ENCODE measurements at places on chromosomes 1 and 21.

- DNase-seq, result no peak
Observed at GRCh38 chr1:243407284-243408018, 151.6 kb downstream of the SDCCAG8 start.

GRCh38 chr1:226882187-226882586, 11.8 kb downstream of the PSEN2 start:
- no peak for DNase-seq

DNA sequence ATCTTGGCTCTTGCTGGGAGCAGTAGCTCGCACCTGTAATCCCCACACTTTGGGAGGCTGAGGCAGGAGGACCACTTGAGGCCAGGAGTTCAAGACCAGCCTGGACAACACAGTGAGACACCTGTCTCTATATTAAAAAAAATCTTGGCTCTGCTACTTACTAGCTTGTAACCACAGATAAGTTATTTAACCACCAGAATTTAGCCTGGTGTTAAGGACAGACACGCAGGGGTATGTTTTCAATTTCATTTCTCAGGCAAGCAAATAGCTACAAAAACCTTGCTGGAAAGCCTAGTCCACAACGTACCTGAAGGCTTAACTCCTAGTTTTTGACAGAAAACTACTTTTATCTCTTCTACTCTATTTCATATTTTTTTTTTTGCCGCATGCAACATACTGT, 24.8 kb upstream of the GFI1 start:
- no peak for DNase-seq

GRCh38 chr1:81044708-81045107, 756.0 kb upstream of the ADGRL2 start:
- DNase-seq, result no peak

DNA sequence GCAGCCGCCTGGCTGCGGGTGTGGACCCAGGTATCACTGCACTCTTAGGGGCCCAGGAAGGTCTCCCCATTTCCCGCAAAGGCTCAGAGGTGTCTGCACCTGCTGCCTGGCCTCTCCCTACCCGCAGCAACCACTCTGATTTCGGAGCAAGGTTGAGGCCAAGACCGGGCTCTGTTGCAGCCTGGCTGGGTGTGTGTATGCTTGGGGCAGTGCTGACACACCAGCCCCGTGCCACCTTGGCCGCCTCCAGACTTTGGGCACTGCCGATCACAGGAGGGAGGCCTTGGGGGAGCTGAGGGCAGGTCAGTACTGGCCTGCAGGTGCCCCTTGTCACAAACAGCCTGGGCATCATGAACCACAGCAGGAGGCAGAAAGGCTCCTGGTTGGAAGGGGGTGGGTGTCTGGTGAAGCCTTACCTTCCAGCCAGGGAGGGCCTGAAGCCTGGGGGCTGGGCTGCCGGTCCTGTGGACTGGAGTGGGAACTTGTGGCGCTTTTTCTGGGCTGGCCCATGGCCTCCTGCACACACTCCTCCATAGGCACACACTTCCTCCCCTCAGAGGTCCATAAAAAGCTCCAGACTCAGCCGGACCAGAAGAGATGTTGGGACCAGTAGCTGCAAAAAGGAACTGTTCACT, 519.5 kb downstream of the RWDD3 start:
- no peak for DNase-seq

Data from NCI-H187 treated with DMSO at 0.1 percent for 48 hours (cell line).